ENCODE measurements at places on chromosomes 7 and 10.

DNA sequence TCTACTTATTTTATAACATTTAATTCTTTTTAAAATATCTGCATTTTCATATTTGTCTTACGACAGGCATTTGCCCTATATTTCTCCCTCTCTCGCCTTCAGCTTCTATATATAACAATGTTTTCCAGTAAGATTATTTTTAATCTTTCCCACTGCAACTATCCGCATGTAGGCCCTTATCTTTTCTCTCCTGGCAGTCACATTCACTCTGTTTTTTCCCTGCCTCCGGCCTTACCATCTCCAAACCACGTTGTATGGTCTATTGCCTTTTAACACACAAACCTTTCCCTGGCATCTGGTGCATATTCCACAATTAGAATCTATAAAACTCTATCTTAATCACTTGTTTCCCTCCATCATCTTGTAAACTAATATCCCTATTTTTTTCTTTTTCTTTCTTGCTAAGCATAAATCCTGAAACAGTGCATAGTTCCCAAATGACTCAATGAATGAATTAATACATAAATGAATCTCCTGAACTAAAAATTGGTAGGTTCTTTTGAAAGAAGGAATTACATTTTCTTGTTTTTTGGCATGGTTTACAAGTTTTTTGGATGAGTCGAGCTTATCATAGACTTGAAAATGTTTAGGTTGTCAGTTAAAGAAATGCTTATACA is 173.2 kb downstream of the SEMA3A start:
- no peak for DNase-seq

GRCh38 chr7:68676813-68677535 is 921.3 kb upstream of the AUTS2 start:
- no peak for DNase-seq

DNA sequence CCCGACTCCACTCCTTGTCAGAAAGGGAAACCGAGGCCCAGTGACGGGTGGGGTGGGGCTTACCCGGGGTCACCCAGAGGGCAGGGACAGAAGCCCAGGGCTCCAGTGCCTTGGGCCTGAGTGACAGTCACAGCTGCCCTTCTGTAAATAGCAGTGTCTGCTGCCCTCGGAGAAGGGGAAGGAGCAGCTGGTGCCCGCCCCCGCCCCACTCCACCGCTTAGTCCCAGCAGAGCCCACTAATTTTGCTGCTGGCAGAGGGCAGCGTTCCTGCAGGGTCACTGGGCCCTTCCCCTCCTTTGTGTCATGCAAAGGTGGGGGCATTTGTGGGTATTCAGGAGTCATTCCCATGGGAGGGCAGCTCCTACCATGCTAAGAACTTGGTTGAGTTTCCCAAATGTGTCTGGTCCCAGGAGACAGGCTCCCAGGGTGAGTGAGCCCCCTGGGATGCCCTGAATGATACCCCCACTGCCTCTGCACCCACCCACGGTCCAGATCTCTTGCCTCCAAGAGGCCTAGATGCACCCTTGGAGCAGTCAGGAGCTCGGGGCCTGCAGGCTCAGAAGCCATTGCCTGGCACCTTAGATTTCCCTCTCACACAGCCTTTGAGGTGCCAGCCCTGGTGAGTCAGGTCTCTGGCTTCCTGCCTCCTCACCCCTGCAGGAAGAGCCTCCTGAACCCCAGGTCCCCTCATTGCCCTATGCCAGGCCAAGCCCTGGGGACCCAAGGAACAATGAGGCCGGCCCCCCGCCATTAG is 17.2 kb downstream of the SH2B2 start:
- no peak for DNase-seq

DNA sequence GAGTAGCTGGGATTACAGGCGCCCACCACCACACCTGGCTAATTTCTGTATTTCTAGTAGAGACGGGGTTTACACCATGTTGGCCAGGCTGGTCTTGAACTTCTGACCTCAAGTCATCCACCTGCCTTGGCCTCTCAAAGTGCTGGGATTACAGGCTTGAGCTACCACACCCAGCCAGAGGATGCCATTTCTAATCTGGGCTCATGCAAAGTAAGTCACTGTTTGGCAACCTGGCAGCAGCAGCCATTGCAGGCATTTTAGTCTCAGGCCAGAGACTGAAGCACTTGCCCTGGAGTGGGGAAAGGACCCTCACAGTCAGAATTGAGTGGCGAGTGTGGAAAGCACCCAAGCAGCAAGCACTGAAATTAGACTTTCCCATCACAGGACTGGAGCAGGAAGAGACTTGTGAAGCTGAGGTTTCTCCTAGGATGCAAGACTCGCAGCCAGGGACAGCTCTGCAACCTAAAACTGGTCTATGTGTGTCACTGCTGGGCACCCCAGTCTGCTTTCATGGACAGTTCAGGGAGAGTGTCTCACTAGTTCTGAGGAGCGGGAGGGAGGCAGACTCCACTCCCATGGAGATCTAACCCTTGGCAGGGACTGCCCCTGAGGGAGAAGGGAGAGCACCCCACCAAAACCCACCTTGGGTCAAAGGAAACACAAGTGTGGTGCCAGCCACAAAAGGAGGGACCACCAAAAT is 27.6 kb downstream of the SNX13 start:
- no peak for DNase-seq

DNA sequence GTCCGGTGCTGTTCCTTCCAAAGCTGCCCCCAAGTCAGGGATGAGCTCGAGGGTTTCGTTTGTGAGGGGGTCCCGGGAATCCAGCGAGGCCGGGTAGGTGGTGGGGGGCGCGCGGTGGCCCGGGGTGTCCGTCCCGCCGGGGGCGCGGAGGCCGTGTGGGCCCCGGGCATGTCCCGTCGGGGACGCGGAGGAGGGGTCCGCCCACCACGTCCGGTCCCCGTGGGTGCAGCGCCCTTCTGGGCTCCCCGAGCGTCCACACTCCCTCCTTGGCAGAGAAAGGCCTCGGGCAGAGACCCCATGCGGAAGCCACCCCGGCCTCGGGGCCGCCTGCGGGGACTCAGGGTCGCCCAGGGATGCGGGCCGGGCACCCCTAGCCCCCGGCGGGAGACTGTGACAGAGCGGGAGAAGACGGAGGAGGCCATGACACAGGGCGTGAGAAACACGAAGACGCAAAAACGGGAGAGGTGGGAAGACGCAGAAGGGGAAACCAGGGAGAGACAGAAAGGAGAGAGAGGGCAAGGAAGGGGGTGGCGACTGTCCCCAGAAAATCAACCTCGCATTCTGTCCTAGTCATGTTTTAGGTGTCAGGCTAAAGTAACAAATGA is 640 bp upstream of the ZNF425 start:
- DNase-seq: no peak

DNA sequence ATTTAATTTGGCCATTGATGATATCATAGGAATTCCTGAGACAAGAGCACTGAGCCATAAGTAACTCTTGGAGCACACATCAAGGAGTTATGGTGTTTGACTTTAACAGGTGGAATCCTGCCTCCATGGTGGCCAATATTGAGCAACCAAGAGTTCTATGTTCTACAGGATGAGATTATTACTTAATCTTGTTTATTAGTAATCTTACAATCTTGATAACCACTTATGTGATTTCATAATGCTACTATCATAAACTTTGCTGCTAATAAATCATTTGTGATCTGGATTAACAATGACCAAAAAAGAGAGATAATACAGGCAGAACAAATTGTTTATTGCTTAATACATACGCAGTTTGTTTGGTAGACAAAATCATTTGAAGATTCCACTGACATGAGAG is 27.5 kb upstream of the PDK4 start:
- no peak for DNase-seq

- no peak for DNase-seq
Observed at GRCh38 chr10:55500931-55501559, 700.0 kb upstream of the PCDH15 start.

GRCh38 chr7:16431646-16432424 is 10.5 kb upstream of the CRPPA start:
- DNase-seq: no peak

DNA sequence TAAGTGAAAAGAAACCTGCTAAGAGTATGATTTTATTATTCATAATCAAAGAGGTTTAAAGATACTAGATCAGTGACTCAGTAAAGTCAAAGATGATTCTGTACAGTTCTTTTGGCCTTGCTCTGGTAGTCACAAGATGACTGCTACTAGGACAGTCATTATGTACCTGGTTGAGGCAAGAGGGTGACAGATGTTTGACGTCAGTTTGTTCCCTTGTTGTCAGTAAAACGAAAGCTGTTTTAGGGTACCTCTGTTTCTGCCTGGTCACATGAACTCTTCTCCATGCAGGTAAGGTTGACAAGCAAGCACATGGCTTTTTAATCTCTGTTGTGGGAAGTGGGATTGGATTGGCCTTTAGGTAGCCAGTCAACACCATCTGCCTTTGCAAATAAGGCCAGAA is 308.0 kb downstream of the EXOC4 start:
- DNase-seq: no peak
